ENCODE measurements at places on chromosomes 5 and 9.

GRCh38 chr5:66529704-66530103 lies 66.5 kb upstream of the MAST4 start:
- no peak for DNase-seq

GRCh38 chr5:151383011-151383410 lies 35.7 kb upstream of the SLC36A2 start:
- no peak for DNase-seq

GRCh38 chr9:133304477-133305377 lies 29.7 kb upstream of the ABO start:
- no peak for DNase-seq

GRCh38 chr5:137155261-137156000 lies 343.7 kb downstream of the SPOCK1 start:
- DNase-seq = no peak

DNA sequence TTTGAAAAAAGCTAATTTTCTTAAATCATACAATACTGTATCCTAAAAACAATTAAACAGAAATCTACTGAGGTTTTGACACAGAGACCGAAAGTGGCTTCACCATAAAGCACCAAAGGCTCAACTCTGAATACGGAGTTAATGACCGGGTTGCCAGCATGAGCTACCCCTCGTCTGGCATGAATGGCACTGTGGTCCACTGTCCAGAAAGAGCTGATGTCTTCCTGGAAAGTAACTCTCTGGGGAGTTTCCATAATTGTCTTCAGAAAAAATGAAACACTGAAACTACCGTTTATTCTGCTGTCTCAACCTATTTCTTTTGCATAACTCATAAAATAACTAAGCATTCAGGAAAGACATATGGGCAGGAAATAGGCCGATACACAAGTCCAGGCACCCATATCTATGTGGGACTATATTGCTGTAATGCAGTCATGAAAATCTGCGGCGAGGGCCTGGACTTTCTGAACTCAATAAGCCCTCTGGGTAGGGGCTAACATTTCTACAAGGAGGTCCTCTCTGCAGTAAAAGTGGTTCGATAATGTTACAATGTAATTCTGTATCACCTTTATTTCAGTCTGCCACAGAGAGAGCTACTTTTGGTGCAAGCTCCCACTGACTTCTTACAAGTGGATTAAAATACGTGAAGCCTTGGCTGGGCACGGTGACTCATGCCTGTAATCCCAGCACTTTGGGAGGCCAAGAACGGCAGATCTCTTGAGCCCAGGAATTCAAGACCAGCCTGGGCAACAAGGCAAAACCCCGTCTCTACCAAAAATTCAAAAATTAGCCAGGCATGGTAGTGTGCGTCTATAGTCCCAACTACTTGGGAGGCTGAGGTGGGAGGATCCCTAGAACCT lies 52.4 kb downstream of the ANKH start:
- DNase-seq = no peak

GRCh38 chr9:105541838-105542237 lies 16.1 kb upstream of the FKTN start:
- DNase-seq = no peak

- no peak for DNase-seq
Measured at GRCh38 chr5:60687927-60688720, 11.8 kb downstream of the DEPDC1B start.

DNA sequence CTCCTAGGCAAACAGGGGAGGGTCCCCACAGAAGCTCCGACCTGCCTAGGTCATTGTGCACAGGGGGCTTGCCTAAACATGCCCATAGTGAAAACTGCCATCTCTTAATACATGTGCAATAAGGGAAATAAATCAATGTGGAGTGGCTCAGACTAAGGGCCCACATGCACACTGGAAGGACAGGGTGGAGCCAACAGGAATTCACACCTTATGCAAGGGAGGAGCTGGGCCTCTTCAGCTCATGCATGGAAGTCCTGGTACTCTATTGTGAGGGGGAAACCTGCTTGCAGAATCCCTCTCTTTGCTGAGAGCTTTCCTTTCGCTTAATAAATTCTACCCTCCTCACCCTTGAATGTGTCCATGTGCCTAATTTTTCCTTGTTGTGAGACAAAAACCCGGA lies 815.8 kb downstream of the EFNA5 start:
- DNase-seq = no peak

GRCh38 chr9:78292026-78292425 lies 4.9 kb upstream of the PSAT1 start:
- no peak for DNase-seq

- no peak for DNase-seq
Measured at GRCh38 chr9:25224309-25224708, 453.9 kb downstream of the TUSC1 start.

- no peak for DNase-seq
Measured at GRCh38 chr5:177018341-177018740, 4.2 kb upstream of the ZNF346 start.

DNA sequence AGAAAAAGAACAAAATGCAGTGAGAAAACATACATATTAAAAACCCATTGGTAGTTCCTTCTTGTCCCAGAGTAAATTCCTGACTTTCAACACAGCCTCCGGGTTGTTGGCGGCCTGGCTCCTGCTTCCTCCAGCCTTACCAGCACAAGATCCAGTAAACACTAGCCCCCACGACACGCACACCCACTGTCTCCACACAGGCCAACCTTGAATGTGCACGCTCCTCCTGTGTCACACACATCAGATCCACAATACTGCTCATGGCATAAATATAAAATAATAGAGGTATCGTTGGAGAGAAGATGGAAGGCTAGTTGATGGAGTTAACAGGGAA lies 2.5 kb upstream of the SLC31A2 start:
- no peak for DNase-seq

DNA sequence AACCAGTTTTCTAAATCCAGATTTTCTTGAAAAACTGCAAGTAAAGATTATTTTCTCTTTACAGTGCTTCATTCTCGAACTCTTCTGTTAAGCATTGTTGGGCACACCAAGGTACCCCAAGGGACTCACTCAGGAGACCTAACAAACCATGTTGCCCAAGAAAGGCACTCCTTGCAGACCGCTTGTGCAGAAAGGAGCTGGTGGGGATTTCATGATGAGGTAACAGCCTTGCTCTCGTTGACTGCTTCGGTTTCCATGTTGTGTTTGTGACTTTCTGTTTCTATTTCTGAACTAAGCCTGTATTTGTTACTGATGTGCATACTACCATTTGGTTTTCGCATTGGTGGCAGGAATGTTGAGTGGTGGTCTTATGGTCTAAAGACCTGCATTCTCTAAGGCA lies 266.6 kb upstream of the DAP start:
- DNase-seq = no peak

- no peak for DNase-seq
Measured at GRCh38 chr5:176748967-176749935, 61.1 kb upstream of the UNC5A start.

GRCh38 chr9:12695474-12695873 lies 2.3 kb downstream of the TYRP1 start:
- DNase-seq = no peak

GRCh38 chr5:33321026-33321425 lies 119.7 kb upstream of the TARS1 start:
- DNase-seq = no peak
